ENCODE measurements at places on chromosomes 7 and 10.

GRCh38 chr10:11603741-11604140, 7.7 kb downstream of the USP6NL start:
- no peak for DNase-seq

DNA sequence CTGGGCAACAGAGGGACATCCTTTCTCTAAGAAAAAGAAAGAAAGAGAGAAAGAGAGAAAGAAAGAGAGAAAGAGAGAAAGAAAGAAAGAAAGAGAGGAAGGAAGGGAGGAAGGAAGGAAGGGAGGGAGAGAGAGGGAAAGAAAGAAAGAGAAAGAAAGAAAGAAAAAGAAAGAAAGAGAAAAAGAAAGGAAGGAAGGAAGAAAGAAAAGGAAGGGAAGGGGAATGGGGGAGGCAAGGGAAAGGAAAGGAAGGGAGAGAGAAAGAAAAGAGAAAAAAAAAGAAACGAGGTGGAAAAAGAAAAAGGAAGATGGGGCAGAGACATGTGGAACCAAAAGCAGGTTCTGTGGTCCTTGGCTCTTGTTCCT, 82.9 kb upstream of the SMNDC1 start:
- no peak for DNase-seq

- DNase-seq, result no peak
Observed at GRCh38 chr10:44908936-44909630, 2.1 kb upstream of the TMEM72 start.

GRCh38 chr10:96441987-96442643, 71.6 kb downstream of the TLL2 start:
- no peak for DNase-seq

- DNase-seq, result no peak
Observed at GRCh38 chr7:139457153-139457946, 26.1 kb downstream of the KLRG2 start.

DNA sequence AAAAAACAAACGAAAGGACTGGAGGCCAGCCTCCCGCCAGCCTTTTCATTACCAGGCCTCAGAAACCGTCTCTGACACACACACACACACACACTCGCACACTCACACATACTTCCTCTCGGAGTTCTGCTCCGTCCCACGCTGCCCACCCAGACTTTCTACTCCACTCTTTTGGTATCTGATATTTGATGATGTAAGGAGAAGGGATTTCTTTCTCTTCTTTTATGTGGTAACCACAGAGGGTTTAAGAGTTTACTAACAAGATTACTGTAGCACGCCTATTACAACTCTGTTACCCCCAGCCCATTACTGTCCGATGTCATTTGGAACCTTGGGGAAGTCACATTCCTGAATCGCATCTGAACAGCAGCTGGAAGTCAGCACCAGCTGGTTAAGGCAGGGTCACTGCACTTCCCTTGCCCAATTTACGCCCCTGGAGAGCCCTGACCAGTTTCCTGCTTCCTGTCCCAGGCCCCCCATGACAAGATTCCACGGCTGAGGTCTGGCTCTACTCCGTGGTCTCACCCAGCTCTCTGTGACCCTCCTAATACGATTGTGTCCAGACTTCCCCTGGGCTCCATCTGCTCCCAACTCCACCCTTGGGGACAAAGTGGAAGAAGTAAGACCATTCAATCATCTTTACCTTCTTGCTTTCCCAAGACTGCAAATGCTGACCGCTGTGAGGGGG, 1.1 kb downstream of the DENND2A start:
- DNase-seq, result no peak

GRCh38 chr7:17946591-17946990, 6.3 kb upstream of the SNX13 start:
- no peak for DNase-seq

DNA sequence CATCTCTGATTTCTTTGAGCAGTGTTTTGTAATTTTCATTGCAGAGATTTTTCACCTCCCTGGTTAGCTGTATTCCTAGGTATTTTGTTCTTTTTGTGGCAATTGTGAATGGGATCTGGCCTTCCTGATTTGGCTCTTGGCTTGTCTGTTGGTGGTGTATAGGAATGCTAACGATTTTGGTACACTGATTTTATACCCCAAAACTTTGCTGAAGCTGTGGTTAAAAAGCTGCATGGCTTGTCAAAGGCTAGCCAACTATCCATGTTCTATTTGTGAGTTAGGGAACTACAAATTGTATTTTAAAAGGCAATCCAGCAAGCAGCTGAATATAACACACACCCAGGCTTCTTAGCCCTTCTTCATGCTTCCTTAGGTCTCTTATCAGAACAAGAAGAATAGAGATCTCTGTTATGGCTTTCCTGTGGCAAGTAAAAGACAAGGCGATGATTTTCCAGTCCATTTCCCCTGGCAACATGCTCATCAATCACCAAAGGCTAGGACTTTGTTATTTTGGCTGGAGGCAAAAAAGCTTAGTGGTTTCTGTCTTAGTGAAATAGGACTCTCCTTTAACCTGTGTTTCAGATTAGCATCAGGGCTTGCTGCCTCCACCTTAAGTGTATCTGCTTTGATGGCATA, 77.5 kb downstream of the CDK6 start:
- DNase-seq, result no peak

DNA sequence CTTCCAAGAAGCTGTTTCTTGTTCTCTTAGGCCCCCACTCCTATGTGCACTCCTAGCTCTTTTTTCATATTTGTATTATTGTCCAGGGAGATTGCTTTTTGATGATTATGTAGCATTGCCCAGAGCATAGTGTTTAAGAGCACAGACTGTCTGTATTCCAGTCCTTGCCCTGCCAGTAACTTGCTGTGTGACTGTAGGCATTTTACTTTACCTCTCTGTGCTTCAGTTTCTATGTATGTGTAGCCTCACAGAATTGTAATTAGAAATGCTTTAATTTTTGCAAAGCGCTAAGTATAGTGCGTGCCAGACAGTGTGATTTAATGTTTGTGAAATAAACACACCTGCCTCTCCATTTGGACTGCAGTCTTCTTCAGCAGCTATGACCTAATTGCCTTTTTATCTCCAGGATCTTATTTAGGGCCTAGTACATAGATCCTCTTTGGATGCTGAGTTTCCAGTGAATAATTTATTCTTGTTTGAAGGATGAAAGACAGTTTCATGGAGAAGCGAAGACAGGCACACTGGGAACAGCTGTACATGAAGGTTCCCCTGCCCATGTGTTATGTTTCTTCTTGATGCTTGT, 1.4 kb downstream of the SEC23IP start:
- no peak for DNase-seq

DNA sequence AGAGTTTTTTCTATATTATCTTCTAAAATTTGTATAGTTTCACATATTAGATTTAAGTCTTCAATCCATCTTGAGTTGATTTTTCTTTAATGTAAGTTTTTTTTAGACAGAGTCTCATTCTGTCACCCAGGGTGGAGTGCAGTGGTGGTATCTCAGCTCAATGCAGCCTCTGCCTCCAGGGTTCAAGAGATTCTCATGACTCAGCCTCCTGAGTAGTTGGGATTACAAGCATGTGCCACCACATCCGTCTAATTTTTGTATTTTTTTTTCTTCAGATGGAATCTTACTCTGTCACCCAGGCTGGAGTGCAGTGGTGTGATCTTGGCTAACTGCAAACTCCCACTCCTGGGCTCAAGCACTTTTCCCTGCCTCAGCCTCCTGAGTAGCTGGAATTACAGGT, 143.4 kb upstream of the ZNF92 start:
- DNase-seq, result no peak

- DNase-seq, result no peak
Observed at GRCh38 chr10:74145133-74145532, 5.5 kb downstream of the AP3M1 start.

- DNase-seq, result no peak
Observed at GRCh38 chr10:61899069-61899531, 2.4 kb upstream of the ARID5B start.

- DNase-seq, result no peak
Observed at GRCh38 chr10:85922356-85923129, 444.1 kb downstream of the GRID1 start.

GRCh38 chr7:142385491-142386340, 127.9 kb upstream of the PRSS58 start:
- DNase-seq, result no peak

GRCh38 chr7:28062197-28062991, 118.2 kb downstream of the JAZF1 start:
- no peak for DNase-seq

GRCh38 chr10:43570971-43571370, 3.4 kb downstream of the ZNF239 start:
- no peak for DNase-seq

DNA sequence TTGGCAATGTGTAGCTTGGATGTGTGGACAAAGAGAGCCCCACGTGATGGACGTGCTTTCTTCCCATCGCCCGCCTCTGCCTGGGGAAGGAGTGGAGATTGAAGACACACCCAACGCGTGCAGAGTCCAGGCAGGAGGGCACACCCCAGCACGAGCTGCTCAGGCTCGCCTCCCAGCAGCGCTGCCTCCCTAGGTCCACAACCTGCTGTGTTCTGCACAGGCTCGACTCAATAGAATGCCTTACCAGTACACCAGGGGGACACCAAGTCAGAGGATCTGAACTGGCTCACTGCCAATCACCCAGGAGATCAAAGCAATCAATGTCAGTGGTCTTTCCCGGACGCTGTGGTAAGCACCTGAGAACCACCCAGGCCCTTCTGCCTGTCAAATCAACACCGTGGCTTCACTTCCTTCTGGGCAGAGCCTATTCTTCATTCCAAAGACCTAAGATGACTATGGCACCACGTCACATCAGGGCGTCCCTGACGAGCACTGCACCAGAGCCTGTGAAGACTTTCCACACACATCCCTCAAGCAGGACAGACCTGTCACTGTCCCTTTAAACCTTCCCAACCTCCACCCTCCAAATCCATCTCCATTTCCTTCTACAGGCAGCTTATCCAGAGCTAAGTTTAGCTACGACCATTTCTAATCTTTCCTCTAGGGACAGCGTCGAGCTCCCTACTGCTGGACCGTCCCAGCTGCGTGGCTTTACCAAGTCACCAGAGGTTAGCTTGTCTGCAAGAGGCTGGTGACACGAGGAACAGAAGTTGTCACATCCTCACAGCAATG, 72.3 kb downstream of the AMZ1 start:
- no peak for DNase-seq

GRCh38 chr10:52314822-52315552, 906 bp downstream of the DKK1 start:
- no peak for DNase-seq

Measured in activated CD8-positive, alpha-beta memory T cell treated with anti-CD3 and anti-CD28 coated beads for 4 hours (primary cell).